ENCODE measurements at places on chromosomes 3 and 15.

GRCh38 chr3:191094057-191094845 is 104.8 kb upstream of the OSTN start:
- DNase-seq = no peak

DNA sequence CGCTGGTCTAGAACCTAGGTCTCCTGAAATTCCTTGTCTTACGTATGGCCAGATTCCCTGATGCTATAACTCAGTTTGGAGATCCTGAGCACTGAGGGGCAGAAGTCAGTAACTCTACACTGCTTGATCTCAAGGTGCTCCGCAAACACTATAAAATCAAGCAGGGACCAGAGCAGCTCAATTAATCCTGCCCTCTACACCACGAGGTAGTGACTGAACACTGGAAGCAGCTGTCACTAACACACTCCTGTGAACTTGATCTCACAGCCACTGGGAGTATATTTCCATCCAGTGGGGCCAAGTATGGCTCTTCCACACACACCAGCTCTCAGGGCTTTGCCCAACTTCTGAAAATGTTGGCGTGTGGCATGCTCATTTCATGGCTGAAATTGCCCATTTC is 51.0 kb downstream of the EDEM1 start:
- DNase-seq = no peak

- no peak for DNase-seq
These were observed 58.9 kb upstream of the LIMD1 start for GRCh38 chr3:45535665-45536064.

DNA sequence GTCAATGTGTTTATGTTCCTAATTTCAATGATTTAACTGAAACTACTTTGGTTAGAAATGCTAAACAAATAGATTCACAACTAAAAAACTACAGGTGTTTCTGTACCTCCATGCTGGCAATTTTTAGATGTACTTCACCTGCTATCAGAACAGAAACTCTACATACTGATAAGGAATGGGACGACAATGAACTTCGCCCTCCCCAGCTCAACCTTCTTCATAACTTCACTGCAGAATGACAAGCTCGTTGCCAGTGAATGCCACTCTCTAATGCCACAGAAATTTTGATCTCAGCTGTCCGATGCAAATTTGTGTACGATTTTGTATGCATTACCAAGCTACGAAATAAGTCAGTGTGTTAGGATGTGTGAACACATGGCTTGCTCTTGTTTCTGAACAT is 133.4 kb downstream of the FOXP1 start:
- DNase-seq = no peak

GRCh38 chr3:95738045-95738444 is 1076.3 kb upstream of the EPHA6 start:
- no peak for DNase-seq

- no peak for DNase-seq
These were observed 53.7 kb downstream of the GRIP2 start for GRCh38 chr3:14486460-14486859.

Data from globus pallidus (tissue), 1 donor.